Activated T-cell treated with anti-CD3 and anti-CD28 coated beads for 1 hour (primary cell): ENCODE measurements at places on chromosomes 4 and X.

DNA sequence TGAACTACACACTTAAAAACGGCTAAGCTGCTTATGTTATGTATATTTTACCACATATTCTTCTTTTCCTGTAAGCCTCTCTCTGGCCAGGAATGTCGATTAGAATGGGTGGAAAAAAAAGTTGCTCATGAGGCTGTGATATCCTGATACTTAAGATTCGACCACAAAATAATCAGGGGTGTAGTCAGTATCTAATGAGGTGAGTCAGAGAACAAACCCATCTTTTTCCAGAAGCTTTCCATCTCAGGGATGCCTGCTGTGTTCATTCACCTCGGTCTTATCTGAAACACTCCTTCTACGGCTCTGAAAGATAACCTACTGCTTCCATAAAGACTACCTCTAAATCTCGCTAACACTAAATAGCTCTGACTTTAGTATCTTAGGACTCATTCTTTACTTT lies 142.7 kb upstream of the MAP3K15 start:
- no peak for DNase-seq

- no peak for DNase-seq
Measured at GRCh38 chrX:70504772-70505450, 60.3 kb downstream of the DLG3 start.

DNA sequence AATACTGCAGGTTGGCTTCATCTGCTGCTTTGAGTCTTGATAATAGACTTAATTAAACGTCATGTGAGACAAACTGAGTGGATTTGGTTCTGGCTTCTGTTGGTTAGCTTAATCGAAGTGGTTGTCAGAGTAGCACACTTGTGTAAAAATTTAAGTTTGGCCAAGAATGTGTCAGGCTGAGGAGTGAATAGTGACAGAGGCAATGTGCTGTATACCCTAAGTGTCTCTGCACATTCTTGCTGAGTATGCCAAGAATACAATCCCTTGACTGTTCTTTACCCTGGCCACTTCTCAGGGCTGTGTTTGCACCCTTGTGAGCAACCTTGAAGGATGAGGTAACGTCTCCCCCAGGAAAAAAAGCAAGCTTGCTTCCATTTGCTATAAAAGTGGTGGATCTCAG lies 14.9 kb downstream of the RPS3A start:
- DNase-seq = no peak

DNA sequence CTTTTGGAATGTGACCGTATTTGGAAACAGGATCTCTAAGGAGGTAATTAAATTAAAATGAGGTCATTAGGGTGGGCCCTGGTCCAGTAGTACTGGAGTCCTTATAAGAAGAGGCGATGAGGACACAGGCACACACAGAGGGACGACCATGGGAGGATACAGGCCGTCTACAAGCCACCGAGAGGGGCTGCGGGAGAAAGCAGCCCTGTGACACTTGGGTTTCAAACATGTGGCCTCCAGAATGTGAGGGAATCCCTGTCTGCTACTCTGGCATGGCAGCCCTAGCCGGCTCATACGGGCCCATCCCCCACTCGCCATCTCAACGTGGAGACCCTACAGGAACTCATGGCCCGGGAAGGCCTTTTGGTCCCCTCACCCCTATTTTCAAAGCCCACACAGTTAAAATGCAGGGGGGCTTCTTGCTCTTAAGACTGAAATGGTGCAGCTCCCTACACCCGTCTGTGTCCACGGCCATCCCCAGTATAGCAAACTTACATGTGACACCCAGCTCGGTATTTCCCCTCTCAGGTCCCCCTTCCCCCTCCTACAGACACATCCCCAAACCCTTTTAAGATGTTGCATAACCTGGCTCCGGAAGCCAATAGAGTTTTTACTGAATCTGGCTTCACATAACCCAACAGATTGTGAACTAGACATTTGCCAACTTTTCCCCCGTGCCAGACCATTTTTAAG lies 124.1 kb upstream of the TBL1X start:
- no peak for DNase-seq

GRCh38 chrX:65127842-65128241 lies 151.6 kb upstream of the ZC4H2 start:
- DNase-seq = no peak

GRCh38 chr4:4865705-4866123 lies 6.2 kb downstream of the MSX1 start:
- DNase-seq = no peak

DNA sequence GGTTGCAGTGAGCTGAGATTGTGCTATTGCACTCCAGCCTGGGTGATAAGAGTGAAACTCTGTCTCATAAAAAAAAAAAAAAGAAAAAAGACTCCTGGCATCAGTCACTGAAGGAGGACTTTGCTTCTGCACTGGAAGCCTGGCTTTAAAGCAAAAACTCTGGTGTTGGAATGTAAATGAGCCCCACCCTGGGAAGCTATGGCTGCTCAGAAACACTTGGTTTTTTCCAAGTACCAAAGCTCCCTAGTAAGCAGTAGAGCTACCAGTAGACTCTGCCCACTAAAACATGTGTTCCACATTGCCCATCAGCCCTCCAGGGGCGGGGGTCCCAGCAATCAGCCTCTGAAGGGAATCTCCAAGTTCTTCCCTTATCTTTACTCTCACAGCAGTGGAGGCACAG lies 154.4 kb downstream of the SHROOM3 start:
- DNase-seq = no peak

DNA sequence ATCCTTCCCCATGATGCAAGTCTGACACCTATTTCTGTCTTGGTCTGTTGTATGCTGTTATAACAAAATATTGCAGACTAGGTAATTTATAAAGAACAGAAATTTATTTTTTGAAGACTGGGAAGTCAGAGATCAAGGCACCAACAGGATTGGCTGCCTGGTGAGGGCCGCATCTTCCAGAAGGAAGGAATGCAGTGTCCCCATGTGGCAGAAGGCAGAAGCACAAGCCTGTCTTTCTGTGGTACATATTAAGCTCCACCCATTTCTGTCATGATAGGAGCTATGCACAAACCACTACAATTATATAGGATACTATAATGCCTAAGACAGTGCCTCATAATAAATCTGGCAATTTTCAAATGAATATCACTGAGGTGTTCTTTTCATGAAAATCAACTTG lies 502.3 kb upstream of the DIAPH2 start:
- no peak for DNase-seq

GRCh38 chrX:152943826-152944225 lies 46.0 kb downstream of the ZNF185 start:
- no peak for DNase-seq

GRCh38 chr4:71550220-71551165 lies 211.7 kb downstream of the SLC4A4 start:
- no peak for DNase-seq

GRCh38 chr4:186749611-186750281 lies 26.1 kb upstream of the FAT1 start:
- no peak for DNase-seq

DNA sequence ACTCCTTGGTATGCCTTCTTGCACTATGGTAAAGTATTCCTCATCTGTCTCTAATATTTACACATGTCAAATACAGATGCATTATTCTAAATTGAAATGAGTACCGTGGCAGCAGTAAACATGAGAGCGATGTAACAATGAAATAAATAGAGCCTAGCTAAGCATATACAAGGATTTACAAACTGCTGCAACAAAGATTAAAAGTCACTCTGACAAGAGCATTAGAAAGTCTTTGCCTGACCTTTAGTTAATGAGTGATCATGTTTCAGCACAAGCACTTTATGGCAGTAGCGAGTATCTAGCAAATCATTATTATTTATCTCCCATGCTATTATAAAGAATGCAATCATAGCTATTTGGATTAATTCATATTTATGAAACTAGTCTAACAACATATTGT lies 547.0 kb upstream of the NDST4 start:
- DNase-seq = no peak

DNA sequence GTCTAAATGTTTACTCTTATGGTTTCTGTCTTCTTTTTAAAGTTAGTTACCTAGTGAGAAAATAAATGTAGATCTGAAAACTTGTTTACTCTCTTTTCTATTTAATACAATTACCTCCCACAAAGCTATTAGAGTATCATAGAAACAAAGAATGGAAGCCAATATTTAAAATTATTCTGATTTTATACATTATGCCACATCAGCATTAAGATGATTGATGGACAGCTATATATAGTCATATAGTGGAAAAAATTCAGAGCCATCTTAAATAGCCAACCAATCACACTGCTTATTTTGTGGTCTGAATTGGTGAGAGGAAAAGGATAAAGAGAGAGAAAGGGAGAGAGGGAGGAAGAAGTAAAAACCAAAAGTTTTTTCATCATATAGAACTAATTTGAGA lies 1101.8 kb downstream of the PCDH19 start:
- DNase-seq = no peak

DNA sequence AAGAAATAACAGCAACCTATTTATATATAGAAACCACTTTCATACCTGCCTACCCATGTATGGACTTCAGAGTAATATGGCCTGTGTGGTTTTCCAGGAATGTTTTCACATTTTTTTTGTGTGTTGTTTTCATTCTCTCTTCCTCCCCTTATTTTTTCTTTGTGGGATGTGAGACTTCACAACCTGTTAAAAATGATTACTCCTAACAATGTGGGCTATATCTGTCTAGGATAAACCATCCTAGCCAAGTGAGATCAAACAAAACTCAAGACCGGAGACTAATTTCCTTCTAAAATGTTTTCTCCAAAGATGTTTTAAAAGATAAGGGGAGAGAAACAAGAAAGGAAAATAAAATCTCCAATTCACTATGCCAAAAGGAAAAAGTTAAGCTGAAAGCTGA lies 106.1 kb upstream of the DIPK2B start:
- no peak for DNase-seq

DNA sequence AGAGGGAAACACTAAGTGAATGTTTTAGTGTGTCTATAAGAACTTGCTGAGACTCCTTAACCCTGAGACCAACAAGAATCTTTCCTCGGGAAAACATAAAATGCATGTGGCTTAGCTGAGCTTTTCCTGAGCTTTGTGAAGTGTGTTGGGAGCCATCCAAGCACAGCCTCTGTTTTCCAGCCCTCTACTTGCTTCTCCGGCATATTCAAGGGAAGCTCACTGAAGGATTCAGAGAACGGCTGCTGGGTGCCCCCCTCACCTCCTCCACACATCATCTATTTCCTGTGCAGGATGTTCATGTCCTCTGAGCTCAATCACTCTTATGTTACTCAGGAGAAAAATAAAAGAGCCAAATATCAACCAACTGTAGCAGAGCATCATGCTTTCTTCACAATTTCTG lies 492.1 kb downstream of the IL15 start:
- no peak for DNase-seq

DNA sequence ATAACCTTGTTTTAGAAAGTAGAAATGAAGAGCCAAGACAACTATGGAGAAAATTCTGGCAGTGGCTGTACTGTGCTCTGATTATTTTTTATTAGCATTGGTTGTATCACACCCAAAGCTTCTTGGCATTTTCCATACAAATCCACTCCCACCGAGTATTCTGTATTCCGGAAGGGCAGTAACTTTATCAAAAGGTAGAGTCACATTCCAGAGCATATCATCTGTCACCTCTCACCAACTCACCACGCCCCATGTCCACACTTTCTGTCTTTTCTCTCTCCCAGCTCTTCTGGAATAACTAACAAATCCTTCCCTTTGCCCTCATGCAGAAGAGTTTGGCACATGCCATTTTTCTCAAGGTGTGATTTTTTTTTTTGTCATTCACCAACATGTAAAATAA lies 52.7 kb downstream of the CORIN start:
- DNase-seq = no peak

GRCh38 chr4:171644430-171645057 lies 168.7 kb upstream of the GALNTL6 start:
- no peak for DNase-seq

DNA sequence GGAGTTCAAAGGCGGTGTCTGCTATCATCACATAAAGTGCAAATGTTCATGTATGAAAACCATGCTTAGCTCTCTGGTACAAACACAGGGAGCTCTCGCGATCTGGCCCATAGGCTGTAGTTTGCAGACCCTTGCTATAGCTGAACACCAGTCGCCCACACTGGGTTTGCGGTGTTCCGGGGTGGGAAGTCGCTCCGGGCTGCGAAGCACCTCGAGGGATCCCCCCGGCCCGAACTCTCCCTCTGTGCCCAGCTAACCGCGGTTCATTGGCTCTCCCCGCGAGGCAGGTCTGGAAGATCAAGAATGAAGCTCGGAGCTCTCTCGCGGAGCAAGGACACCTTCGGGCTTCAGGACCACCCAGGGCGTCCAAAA lies 341 bp upstream of the PRPS2 start:
- no peak for DNase-seq

- DNase-seq = no peak
Measured at GRCh38 chrX:130094696-130095095, 15.6 kb downstream of the ELF4 start.

GRCh38 chrX:6645216-6645615 lies 110.3 kb upstream of the VCX3A start:
- DNase-seq = no peak

DNA sequence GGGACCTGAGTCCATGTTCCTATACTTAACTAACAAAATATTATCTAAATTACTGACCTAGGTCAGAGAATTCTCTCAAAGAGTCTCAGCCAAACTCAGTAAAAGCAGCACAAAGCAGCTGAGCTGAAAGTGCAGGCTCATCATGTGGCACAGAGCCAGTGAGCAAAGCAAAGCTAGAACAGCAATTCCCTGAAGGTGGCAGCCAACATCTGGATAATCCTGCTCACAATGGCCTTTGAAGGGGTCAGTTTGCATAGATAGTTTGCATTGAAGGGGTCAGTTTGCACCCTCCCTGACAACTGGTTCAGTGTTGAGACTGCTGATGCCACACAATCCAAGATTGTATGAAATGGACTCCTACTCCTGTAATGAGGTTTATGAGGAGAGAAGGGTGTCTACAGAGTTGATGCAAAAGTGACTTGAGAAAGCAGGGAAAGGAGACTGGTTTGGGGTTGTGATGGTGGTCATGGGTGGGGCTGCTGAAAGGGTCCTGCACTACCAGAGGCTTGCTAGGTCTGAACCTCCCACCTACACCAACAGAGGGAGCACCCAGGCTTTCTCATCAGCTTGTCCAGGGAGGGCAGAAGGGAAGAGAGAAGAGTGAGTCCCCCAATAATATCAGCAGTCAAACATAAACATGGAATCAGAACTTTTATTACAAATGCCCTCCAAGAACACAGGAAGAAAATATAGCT lies 39.7 kb downstream of the TRIM61 start:
- DNase-seq = no peak

DNA sequence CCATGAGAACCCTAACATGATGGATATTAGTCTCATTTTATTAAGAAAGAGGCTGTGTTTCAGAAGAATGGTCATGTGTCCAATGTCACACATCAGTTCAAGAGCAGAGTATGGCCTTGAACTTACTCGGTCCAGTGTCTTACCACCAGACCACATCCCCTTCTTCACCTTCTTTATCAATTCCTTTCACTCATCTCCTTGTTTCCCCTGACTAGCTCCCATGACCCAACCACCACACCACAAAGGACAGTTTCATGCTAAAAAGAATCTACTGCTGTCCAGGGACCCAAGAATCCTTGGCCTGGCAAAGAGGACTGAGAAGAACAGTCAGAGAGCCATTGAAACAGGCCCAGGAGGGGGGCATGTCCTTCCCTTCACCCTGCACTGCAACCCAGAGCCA lies 33.6 kb upstream of the MSN start:
- DNase-seq = no peak
